Right lung (tissue), 10 donors: ENCODE measurements at places on chromosomes 12 and 14. TPM values are rescaled to one million over a fixed set of nuclear protein-coding genes. Genes with fewer than 3 reads are reported as not detected.

LRP1-AS gene
- 1.1 TPM for polyA plus RNA-seq

DNA sequence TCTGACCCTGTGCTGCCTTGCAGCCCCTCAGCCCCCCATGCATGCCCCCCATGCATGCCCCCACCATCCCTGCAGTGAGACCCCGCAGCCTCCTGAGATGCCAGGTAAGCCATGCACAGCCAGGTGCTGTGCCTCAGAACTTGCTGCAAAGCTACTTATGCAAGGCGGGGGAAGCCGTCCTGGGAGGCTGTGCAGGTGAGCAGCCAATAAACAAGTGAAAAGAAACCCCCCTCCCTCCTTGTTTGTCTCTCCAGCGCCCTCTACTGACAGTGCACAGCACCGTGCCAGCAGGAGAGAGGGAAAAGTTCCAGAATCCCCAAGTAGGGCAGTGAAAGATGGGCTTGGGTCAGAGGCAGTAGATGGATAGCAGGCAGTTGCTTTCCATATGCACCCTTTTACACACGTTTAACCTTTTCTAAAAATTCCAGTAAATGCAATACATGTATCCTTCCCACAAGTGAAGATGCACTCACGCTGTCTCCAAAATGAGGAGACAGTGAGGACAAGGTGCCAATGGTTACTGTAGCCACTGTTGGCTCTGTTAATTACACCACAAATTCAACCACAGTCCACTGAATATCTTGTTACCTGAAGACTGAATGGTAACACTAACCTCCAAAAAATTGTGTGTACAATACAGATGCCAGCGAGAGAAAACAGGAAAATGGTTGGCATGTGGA, 18.0 kb downstream of the TNFAIP2 start:
- no peak for DNase-seq

FBLN5 gene
- 90.7 TPM for polyA plus RNA-seq

DNA sequence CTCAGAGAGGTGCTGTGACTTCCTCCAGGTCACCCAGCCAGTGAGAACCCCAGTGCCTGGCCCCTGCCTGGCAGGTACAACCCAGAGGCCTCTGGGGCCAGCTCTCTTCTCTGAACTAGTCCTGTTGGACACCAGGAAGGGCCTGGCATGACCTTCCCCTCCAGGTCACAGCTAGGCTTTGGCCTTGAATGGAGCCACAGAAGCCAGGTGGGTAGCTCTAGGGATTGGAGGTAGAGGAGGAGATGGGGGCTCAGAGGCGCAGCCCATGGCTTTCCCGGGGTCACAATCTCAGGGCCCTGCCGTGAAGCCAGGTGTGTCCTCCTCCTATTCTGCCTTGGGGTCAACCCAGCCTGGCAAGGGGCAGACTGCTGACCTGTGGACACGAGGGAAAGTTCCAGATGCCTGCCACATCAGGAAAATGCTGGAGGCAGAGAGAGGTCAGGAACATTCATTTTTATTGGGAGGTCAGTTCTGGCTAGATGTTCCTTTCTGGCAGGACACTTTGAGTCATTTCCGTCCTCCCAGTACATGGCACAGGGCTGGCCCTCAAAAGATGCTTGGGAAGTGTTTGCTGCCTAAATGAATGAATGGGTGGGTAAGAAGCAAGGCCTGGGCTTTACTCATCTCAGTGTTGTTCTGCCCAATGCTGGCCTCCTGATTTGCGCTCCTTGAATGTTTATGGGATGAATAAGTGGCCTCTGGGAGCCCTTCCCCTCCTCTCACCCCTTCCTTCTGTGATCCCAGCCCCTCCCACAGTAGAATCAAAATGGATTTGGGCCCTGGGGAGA, 25.4 kb downstream of the FAM222A start:
- no peak for DNase-seq

KRT6C gene
- 0.08 TPM for polyA plus RNA-seq

DNA sequence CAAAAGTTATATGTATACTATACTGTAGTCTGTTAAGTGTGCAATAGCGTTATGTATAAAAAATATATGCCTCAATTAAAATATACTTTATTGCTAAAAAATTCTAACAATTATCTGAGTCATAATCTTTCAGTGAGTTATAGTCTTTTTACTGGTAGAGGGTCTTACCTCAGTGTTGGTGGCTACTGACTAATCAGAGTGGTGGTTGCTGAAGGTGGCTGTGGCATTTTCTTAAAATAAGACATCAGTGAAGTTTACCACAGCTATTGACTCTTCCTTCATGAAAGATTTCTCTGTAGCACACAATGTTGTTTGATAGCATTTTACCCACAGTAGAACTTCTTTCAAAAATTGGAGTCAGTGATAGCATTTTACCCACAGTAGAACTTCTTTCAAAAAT, 23.4 kb downstream of the POLR3B start:
- DNase-seq = no peak

FAR2 gene
- polyA plus RNA-seq = 9.5 TPM

SPIC gene
- polyA plus RNA-seq = not detected

DNA sequence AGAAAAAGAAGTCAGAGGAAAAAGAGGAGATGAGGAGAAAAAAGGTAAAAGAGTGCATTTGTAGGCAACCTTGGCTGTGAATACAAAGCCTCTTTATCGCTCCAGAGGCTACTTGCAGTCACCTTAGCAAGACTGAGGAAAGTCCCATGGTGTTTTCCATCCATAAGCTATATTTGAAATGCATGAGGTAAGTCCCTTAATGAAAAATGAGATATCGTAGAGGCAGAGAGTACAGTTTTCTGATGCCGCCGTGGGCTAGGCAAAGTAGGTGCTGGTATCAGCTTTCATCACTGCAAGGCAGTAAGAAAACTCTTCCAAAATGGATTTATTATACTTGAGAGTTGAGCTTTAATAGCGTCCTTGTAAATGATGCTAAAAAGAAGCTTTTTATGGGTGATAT, 186.8 kb downstream of the ASCL1 start:
- no peak for DNase-seq

GRCh38 chr12:5690240-5690639, 254.8 kb downstream of the ANO2 start:
- DNase-seq = no peak
